ENCODE measurements at places on chromosomes 7 and 10.

DNA sequence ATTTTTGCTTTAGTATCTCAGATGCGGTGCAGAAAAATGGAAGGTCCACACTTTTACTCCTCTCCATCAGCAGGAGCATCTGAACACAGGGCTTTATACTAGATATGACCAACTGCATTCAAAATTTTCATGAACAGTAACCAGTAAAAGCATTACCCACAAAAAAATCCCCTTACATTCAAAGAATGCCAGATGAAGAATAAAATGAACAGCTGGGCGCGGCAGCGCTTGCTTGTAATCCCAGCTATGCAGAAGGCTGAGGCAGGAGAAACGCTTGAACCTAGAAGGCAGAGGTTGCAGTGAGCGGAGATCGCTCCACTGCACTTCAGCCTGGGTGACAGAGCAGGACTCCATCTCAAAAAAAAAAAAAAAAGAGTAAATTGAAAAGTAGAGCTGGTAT is 3.1 kb downstream of the SAR1A start:
- no peak for DNase-seq

GRCh38 chr10:120646738-120647456 is 189.9 kb downstream of the PLPP4 start:
- no peak for DNase-seq

GRCh38 chr7:87934699-87935383 is 790 bp downstream of the ADAM22 start:
- no peak for DNase-seq

GRCh38 chr10:95221124-95221523 is 27.1 kb downstream of the ACSM6 start:
- no peak for DNase-seq

DNA sequence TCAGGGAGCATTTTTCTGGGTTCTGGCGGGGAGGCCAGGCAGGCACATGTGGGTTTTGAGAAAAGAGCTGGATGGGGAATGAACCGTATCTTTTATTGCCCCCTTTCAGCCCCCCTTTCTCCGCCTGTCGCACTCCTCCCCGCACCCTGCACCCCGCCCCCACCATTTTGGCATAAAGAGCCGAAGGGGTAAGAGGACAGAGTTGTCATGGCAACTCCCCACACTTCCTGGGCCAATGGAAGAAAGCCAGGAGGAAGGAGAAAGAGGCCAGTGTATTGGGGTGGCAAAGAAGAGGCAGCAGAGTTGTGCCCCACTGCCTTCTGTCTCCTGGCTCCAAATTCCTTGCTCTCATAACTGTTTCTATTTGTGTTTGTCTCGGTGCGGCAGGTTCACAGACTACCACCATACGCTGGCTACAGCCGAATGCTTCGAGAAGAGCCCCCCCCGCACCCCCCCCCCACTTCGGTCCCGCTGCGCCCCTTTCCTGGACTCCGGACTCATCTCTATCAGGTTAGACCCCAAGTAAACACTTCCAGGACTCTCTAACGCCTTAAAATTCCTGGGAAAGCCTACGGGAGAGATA is 3.4 kb downstream of the KCNIP2 start:
- DNase-seq: no peak

DNA sequence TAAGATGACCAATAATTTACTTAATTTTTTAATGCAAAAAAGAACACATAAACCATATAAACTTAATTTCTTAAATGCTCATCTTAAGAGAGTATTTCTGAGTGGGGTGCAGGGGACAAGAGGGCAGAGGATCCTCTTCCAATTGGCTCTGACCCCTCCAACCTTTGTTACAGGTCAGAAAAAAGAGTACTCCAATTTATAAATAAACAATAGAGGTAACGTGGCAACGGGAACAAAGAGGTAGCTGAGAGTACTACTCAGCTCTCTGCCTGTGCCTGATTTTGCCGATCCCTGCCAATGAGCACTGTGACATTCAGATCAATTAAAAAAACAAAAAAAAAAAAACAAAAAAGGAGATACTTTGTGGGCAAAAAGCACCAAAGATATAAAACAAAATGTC is 307.9 kb downstream of the PARD3 start:
- DNase-seq: no peak

DNA sequence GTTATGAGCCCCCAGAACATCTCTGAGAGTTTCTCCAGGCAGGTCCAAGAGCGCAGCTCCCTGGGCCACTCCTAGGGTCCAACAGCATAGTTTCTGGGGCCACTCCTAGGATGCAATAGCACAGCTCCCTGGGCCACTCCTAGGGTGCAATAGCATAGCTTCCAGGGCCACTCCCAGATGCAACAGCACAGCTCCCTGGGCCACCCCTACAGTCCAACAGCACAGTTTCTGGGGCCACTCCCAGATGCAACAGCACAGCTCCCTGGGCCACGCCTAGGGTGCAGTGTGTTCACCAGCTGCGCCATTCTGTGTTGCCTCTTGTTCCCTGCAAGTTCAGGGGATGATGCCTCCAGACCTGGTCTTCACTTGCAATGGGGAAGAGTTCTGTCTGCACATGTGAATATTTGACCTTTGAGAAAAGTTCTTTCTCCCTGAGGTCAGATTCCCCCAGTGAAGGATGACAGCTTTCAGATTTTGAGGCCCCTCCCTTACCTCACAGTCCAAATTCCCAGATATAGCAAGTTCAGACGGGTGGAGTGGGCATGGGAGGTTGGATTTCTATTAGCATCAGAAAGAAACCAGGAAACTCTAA is 43.0 kb upstream of the LEP start:
- no peak for DNase-seq

- no peak for DNase-seq
Measured at GRCh38 chr10:25573316-25573715, 360.7 kb upstream of the MYO3A start.

- DNase-seq: no peak
Measured at GRCh38 chr10:68668231-68668630, 52.8 kb upstream of the CCAR1 start.

DNA sequence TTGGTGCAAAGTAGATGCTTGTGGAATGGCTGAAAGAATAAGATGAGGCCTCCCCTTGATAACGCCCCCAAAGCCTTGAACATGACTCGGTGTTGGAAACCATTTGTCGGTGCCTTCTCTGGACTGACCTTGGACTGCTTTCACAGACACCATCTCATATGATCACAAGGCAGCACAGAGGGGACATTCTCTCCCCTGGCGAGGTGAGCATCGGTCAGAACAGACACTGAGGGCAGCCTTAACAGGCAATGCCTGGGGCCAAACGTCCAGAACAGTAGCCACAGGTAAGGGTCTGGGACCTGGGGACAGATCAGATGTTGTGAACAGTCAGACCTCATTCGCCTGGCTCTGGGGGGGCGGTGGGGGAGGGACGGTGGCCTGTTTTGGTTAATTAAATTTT is 2.8 kb upstream of the TRRAP start:
- DNase-seq: peak; percentile 19

DNA sequence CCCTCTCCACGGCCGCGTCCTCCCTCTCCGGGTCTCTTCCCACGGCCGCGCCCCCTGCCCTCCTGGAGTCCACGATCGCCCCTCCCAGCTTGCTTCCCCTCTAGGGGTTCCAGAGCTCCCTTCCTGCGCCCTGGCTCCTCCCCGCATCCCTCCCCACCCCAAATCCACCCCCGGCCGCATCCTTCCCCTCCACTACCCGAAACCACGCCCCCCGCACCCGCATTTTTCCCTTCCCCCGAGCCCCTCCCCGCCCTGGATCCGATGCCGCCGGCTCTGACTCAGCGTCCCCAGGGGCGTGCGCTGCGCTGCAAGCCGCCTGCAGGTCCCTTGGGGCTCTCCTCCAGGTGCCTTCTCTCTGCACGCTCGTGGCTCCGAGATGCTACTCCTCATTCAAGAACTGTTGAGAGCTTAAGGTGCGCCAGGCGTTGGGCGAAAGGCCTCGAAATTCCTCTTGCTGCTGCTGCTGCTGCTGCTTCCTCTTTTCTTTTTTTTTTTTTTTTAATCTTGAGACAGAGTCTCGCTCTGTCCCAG is 372 bp upstream of the TMEM130 start:
- no peak for DNase-seq

DNA sequence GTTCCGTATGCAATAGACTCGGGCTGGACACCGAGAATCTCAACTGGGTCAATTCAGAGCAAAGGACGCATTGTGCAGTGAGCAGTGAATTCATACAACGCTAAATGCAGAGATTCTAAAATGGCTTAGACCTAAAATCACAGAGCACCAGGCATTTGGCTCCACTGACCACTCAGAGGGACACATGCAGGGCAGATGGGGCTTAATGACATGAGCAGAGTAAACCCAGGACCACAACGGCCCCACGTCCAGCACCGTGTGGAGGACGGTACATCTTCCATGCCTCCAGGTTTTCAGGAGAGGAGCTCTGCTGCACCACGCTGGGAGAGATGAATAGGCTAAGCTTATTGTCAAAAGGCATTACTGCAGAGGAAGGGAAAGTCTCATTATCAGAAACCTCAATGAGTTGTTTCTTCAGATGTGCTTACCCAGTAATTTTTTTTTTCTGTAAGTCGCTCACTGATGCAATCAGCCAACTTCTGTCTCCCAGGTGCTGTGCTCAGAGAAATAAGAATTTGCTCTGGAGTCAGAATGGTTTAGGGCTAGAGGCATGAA is 555.0 kb downstream of the PTPRN2 start:
- DNase-seq: no peak

GRCh38 chr10:94405406-94405805 is 3.1 kb downstream of the TBC1D12 start:
- no peak for DNase-seq

DNA sequence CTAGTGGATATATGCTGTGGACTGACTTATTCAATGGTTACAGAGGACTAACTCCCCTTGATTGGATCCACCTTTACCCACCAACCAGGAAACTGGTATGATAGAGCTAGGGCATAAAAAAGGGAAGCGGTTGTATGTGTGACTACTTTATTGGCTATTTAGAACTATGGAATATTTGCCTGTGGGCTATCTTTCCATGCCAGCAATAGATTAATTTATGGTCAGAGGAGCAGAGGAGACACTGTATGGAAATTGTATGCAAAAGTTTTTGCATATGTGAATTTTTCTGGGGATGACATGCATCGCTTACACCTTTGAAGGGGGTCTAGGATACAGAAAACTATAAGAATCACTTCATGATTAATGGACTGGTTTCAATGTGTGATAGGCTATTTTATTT is 105.7 kb downstream of the LHFPL3 start:
- no peak for DNase-seq

DNA sequence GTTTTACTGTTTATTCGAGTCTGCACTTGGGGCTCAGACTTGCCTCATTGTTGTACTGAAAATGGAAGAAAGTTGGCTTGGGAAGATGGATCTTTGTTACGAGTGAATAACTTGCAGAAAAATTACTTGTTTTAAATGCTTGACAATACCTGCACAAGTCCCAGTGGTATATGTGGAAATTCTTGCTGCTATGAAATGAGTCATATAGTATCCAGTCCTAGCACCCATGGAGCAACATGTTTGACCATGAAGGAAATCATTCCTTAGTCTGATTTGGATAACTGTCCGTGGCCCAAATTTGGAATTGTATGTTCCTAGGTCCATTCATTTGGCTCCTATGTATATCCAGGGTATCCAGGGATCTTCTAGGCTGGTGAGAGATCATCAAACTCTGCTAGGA is 1096.8 kb downstream of the KCNMA1 start:
- DNase-seq: no peak

DNA sequence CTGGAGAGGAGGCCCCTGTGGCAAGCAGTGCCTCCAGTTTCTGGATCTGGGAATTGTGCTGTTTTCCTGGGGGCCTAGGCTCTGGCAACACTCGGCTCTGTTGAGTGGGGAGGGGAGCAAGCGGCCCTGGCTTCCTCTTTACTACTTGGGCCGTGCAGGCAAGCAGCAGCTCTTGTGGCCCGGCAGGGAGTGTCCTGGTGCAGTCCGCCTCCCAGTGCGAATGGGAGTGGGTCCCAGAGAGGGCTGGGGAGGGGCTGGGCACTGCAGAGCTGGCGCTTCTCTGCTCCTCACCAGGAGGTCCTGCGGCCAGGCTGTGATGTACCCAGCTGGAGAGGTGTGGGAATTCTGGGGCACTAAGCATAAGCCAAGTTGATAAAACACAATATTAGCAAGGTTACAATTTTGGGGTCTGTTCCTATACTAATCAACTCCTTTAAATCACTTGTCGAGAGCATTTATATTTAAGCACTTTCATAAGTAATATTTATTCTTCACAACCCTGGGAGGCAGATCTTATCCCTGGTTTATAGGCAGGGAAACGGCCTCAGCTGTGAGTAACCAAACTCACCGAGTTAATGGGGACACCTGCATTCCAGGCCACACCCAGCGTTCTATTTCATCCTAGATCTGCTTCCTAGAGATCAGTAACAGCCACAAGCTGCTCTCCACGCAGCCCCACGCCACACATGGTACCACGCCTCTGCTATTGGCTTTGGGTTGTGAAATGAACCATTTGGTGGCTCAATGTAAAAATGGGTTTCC is 183.4 kb upstream of the PLXNA4 start:
- DNase-seq: no peak

- no peak for DNase-seq
Measured at GRCh38 chr10:34207343-34207742, 607.8 kb downstream of the PARD3 start.

GRCh38 chr10:89388806-89389205 is 3.6 kb upstream of the IFIT1 start:
- no peak for DNase-seq

- DNase-seq: no peak
Measured at GRCh38 chr7:141558544-141559183, 7.5 kb downstream of the AGK start.

GRCh38 chr10:60358282-60358681 is 31.4 kb downstream of the ANK3 start:
- DNase-seq: no peak

DNA sequence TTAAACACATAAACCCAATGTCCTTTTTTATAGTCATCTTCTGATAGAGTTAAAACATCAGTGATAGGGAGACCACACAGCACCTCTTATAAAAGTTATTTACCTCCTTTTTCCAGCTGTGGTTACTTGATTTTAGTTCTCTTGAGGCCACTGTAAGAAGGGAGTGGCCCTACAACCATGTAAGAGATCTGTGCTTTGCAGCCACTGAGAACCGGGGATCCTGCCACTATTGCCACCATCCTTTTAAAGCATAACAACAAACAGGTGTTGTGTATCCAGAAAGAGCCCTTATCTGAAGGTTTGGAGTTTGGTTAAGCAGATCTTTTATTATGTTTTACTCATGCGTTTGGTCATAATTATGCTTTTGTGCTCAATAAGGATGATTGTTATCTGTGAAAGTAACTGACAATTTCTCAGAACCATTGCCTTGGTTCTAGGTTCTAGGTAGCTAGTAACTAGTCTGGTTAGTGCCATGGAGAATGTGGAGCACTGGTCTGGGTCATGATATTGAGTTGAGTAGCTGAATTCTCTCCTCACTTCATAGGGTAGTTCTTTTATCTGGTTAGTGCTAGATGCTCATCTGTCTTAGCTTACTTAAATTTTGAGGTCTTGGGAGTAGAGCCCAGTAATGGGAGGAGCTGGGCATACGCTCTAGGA is 56.5 kb downstream of the ST7 start:
- no peak for DNase-seq

GRCh38 chr10:106931159-106931852 is 233.2 kb downstream of the SORCS1 start:
- no peak for DNase-seq

DNA sequence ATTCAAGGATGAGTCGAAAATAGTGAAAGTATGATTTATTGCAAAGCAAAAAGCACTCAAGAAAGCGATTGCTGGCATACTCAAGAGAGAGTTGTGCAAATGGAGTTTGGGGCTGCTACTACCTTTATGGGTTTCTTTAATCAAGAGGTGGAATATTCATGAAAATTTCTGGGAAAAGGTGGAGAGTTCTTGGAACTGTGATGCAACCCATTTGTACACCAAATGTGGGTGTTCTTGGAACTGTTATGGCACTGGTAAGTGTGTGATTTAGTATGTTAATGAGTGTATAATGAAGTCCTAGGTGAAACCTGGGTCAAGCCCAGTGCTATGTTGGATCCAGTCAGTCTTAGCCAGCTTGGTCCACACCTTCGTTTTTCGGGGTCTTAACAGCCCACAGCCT is 3.4 kb upstream of the VOPP1 start:
- no peak for DNase-seq
